ENCODE measurements at places on chromosomes 12 and 14.

- no peak for DNase-seq
Observed at GRCh38 chr14:100774164-100774537, 47.5 kb downstream of the DLK1 start.

GRCh38 chr14:30443368-30444007, 115.5 kb upstream of the G2E3 start:
- DNase-seq, result no peak

- no peak for DNase-seq
Observed at GRCh38 chr12:128191380-128191779, 75.6 kb upstream of the TMEM132C start.

- DNase-seq, result no peak
Observed at GRCh38 chr12:48716168-48716492, 377 bp downstream of the CCNT1 start.

- no peak for DNase-seq
Observed at GRCh38 chr14:64209444-64210131, 84.6 kb downstream of the ESR2 start.

- DNase-seq, result no peak
Observed at GRCh38 chr12:12812618-12813119, 477 bp upstream of the DDX47 start.

DNA sequence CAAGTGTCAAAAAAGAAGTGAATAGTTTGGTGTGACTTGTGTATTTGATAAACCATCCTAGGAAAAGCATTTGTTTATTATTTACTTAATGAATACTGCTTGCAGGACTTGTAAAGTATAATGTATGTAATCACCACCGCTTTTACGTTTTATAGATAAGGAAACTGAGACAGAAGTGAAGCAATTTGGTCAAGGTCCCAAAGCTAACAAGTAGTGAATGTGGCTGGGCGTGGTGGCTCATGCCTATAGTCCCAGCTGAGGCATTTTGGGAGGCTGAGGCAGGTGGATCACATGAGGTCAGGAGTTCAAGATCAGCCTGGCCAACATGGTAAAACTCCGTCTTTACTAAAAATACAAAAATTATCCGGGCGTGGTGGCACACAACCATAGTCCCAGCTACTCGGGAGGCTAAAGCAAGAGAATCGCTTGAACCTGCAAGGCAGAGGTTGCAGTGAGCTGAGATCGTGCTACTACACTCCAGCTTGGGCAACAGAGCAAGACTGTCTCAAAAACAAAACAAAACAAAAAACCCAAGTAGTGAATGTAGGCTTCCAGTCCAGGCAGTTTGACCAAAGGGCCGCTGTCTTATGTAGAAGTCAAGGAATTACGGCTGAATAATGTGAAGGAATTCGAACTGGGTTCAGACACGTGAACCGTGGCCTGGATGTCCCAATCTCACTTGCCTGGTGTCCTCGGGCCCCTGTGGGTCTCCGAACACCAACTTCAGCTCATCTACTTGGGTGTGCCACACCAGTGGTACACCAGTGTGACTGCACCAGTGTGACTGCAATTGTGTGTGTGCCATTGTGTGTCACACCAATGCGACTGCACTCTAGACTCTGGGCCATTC, 88.3 kb upstream of the MED13L start:
- DNase-seq, result no peak

DNA sequence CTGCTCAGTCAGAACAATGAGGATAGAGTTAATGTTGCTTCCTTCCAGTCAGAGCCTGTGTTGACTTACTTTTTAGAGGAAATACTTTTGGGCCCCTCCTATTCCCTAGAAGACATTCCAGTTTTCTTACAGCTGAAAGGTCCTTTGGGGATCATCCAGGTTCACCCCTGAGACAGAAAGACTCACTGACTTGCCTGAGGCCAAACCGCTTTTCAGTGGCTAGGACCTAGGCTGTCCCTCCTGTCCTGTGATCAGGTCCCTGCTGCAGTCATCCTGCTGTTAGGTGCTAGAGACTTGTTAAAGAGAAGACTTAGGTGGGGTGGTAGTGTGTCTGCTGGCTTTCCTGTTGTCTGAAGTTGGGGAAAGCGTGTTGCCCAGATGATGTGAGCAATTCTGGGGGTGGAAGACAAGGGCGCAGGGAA, 39.6 kb downstream of the SUSD6 start:
- no peak for DNase-seq

- no peak for DNase-seq
Observed at GRCh38 chr12:51972422-51972812, 20.9 kb downstream of the ACVR1B start.

Data from activated T-cell treated with anti-CD3 and anti-CD28 coated beads, Interleukin-2, amount 50 U/mL, for 48 hours (primary cell).